ENCODE measurements at places on chromosomes 7 and 10.

DNA sequence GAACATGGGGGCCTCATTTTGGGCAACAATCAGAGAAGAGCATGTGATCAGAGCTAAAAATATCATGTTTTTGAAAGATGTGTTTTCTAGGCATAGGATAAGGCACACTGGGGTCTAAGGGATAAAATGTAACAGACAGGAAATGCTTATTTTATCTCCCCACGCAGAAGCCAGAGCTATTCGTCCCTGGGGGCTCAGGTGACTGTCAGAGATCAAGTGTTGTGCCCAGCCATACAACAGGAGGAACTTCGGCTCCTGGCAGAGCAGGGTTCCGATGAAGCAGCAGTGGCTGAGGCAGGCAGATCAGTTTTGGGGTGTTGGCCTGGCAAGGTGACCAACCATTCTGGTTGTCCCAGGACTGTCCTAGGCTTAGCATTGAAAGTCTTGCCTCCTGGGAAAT, 15.2 kb downstream of the NPY start:
- DNase-seq = no peak

GRCh38 chr10:106577756-106578155, 586.8 kb downstream of the SORCS1 start:
- no peak for DNase-seq

GRCh38 chr10:78614744-78615143, 454.0 kb upstream of the ZMIZ1 start:
- no peak for DNase-seq

GRCh38 chr7:69412331-69413146, 185.7 kb upstream of the AUTS2 start:
- DNase-seq = no peak

GRCh38 chr7:88692493-88692892, 67.0 kb upstream of the ZNF804B start:
- no peak for DNase-seq

Data from H1 (cell line).